ENCODE measurements at places on chromosomes 4 and X.

DNA sequence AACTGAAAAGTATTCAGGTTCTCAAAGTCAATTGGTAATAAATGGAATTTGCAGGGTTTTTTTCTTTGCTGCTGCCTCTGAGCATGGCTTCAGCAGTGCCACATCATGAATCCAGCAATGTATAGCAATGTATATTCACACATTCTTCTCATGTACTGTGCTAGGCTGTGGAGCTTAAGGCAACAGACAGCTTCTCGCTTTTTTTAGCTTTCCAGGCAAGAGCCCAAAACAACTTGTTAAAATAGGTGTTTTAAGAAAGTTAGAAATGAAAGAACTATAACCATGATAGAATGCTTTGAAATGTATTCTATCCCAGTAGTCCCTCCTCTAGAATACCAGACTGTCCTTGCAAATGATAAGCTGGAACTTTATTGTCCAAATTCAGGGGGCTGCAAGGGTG lies 30.4 kb downstream of the SMIM43 start:
- no peak for DNase-seq

DNA sequence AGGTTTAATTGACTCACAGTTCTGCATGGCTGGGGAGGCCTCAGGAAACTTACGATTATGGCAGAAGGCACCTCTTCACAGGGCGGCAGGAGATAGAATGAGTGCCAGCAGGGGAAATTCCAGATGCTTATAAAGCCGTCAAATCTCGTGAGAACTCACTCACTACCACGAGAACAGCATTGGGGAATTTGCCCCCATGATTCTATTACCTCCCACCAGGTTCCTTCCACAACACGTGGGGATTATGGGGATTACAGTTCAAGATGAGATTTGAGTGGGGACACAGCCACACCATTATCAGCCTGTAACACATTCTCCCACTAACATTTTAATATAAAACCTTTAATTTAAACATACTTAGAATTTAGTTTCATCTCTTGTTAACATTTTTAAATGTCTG lies 144.7 kb upstream of the SMIM10 start:
- no peak for DNase-seq

DNA sequence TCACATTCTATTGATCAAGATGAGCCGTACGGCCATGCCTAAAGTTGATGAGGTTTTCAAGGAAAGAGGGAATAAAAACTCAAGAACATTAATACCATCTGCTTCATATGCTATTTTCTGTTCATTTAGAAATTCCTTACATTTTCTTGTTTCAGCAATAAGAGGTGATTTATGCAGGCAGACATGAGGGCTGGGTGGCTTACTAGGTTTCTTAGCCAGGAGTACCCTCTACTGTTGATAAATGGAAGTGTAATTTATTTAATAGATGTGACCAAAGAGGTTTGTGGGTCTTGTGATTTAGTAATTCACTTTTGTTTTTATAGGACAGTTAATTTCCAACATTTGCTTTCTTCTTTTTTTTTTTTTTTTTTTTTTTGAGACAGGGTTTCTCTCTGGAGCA lies 6.4 kb upstream of the SMIM9 start:
- DNase-seq: no peak

DNA sequence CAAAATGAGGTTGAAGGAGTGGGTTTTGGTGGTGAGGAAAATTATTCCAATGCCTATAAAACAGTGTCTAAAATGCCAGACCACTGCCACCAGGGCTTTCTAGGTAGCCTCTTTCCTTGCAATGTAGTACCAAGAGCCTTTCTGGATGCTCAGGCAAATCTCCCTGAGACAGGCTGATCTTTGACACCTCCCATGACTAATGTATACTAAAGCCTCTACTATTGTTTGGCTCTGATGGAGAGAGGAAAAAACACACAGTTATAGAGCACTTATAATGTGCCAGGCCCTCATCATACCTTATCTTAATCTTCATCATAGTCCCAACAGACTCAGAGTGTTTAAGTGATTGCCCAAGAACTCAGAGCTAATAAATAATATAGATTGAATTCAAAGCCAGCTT lies 5.8 kb downstream of the MTMR8 start:
- DNase-seq: no peak

DNA sequence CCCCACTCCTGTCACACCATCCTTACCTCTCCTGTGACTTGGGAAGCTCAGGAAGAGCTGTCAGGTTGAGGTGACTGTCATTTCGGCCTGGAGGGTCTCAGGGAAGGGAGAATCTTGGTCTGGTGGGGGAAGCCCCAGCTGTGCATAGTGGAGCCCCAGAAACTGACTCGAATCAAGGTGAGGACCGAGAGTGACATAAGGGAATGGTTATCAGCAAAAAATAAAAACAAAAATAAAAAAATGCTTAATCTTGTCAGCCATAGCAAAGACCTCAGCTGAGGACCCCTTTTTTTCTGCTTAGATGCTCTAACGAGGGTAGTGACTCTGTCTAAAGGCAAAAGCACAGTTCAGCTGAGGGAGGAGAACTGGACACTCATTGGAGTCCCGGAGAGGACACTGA lies at the start of gene MAGEB17:
Gene MAGEB17 (plus strand): TSS at position 301 of the 400 bp plus-strand sequence. CDS start 2,902 bp downstream, outside the sequence.
- no peak for DNase-seq

- no peak for DNase-seq
These were observed 39.6 kb downstream of the CCNI start for GRCh38 chr4:77036206-77036605.

DNA sequence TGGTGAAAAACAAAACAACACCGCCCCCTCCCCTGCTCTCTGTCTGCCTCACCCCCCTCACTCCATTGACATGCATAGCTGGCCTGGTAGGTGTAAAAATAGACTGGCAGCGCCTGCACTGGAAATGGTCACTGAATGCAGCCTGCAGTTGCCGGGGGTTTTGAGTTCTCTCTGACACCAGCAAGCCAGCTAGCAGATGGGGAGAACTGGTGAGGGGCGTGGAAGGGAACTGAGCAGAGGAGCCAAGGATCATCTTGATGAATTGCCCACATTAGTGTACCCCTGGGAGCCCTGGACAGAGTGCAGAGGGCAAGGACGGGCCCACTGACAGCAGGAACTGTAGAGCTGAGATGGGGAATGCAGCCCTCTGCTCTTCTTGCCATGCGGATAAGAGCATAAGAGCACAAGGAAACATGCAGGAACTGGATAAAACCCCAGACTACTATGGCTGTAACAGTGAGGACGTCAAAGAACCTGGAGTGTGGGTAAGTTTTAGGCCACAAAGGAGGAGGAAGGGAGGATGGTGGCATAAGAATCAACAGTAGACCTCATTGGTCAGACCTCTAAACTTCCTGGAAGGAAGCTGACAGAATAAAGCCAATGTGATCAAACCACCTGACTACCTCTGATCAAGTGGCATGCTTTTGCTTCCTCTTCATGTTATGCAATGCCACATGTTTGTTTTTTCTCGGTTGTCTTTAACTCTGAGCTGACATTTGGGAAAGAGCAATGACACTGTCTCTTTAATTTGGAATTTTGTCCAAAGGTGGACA lies 96.3 kb downstream of the ANK2 start:
- no peak for DNase-seq

GRCh38 chrX:10566716-10567097 lies 53.7 kb downstream of the MID1 start:
- no peak for DNase-seq

- DNase-seq: peak; percentile 24
These were observed 41.4 kb downstream of the SRPX2 start for GRCh38 chrX:100685284-100685996.

DNA sequence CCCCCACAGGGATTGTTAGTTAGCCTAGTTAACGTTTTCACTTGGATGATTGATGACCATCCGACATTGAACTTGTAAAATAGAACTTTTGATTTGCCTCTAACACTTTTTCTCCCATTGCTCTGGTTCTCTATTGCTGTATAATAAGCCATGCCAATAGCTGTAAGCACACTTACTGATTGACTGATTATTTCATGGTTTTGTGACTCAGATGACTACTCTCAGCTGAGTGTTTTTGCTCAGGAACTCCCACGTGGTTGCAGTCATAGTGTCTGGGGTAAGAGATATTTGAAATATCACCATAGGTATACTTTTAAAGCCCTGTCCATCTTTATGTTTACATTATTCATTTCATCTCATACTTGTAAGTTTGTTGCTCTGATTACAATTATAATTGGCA lies 1285.5 kb downstream of the STIM2 start:
- no peak for DNase-seq
